ENCODE measurements at places on chromosomes 7 and 10. TPM values are rescaled to one million over a fixed set of nuclear protein-coding genes. Genes with fewer than 3 reads are reported as not detected.

GRCh38 chr10:22681783-22682183 lies 32.6 kb downstream of the PIP4K2A start:
- H3K27ac ChIP-seq: peak overlapping the region; percentile 6
- no peaks in the 10 kb centered on the region for H3K27me3 ChIP-seq
- H3K4me3 ChIP-seq: no peak overlapping the region
- no peaks in the 10 kb centered on the region for H3K36me3 ChIP-seq
- peaks cover 50% of the 10 kb centered on the region for H3K4me1 ChIP-seq

- no peaks in the 10 kb centered on the region for H3K36me3 ChIP-seq
- peak; percentile 14 for DNase-seq
- no peak overlapping the region for H3K4me3 ChIP-seq
- no peaks in the 10 kb centered on the region for H3K4me1 ChIP-seq
These were observed 175.5 kb upstream of the SHH start for GRCh38 chr7:155987681-155988235.

DNA sequence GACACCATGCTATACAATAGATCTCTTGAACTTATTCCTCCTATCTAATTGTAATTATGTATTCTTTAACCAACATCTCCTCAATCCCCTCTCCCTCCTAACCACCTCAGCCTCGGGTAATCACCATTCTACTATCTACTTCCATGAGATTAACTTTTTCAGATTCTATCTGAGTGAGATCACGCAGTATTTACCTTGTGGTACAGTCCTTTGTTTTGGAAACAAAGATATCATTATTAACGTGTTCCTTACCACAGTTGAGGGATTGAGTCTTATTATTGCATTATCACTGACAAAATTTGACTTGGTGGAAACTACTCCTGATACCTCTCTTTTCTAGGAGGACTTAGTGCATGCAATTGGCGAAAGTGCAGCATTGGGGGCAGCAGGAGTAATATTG lies 26.0 kb upstream of the HYAL4 start:
- no peaks in the 10 kb centered on the region for H3K36me3 ChIP-seq
- no peaks in the 10 kb centered on the region for H3K27me3 ChIP-seq
- H3K4me1 ChIP-seq: no peaks in the 10 kb centered on the region
- H3K4me3 ChIP-seq: no peak overlapping the region
- no peak overlapping the region for H3K27ac ChIP-seq
- DNase-seq: no peak

DNA sequence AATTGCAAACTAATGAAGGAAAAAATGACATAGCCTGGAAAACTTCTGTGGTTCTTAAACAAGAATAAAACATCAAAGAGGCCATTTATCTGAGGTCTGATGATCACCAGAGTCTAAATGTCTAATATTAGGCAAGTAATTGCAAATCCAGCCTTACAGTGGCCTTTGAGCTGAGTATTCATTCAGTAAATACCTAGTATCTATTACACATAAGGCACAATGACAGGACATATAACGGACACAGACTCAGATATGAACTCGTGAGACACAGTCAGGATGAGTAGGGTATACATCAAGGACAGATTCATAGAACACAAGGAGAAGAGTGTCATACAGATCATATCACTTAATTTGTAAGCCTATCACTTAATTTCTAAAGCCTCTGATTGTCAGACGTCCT lies 16.8 kb downstream of the GPAM start:
- H3K27me3 ChIP-seq: no peaks in the 10 kb centered on the region
- no peak for DNase-seq
- no peaks in the 10 kb centered on the region for H3K4me1 ChIP-seq
- H3K4me3 ChIP-seq: no peak overlapping the region
- no peak overlapping the region for H3K27ac ChIP-seq
- no peaks in the 10 kb centered on the region for H3K36me3 ChIP-seq

GRCh38 chr7:8060241-8060640 lies 91.6 kb downstream of the GLCCI1 start:
- H3K27ac ChIP-seq: no peak overlapping the region
- no peaks in the 10 kb centered on the region for H3K27me3 ChIP-seq
- peaks cover 8% of the 10 kb centered on the region for H3K4me1 ChIP-seq
- no peak for DNase-seq
- no peaks in the 10 kb centered on the region for H3K36me3 ChIP-seq
- H3K4me3 ChIP-seq: no peak overlapping the region

DNA sequence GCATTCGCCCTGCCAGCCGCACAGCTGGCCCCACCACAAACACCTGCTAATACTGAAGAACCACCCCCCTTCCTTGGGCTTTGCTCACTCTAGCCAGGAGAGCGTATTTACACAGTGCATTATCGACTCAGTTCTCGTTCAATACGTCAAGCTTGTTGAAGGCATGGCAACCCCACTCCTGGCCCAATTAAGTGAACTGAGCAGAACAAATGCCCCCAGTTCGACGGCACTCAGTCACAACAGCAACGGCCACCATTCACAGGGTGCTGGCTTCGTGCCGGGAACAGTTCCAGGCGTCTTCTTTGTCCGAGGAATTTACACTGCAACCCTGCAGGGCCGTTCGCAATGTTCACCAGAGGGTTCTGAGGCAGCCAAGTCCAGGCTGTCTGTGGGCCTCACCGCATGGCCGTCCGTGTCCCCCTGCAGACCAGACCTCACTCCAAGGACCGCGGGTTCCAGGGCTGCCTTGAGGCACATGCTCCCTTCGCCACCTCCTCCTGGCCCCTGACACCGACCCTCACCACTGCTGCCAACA lies 175.3 kb downstream of the DIP2C start:
- DNase-seq: no peak
- peaks cover 14% of the 10 kb centered on the region for H3K4me1 ChIP-seq
- H3K27ac ChIP-seq: no peak overlapping the region
- H3K4me3 ChIP-seq: no peak overlapping the region
- no peaks in the 10 kb centered on the region for H3K27me3 ChIP-seq

DNA sequence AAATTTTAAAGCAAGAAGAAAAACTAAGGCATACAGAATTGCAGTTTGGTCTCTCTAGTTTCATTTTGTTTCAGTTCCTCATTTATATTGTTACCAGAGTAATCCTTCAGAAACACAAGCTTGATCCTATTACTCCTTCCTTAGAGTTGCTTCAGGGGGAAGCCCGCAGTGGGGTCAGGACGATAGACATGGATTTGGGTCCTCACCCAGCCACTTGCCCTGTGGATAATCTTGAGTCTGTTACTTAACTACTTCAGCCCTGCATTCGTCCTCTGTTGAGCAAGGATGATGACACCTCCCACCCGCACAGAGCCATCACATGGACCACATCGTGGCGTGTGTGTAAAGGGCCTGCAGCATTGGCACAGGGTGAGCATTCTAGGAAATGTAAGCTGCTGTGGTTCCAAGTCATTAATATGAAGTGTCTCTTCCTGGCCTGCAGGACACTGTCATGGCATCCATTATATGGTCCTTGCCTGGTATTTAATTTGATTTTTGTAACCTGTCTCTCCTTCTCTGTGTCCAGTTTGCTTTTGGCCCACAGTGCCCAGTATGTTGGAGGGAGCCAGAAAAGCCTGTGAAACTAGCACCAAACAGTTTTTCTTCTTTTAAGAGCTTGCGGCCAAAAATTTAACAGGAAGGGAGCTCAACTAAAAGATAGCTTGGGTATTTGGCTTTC lies 111.2 kb downstream of the EEPD1 start:
- DNase-seq: no peak
- no peaks in the 10 kb centered on the region for H3K36me3 ChIP-seq
- H3K27me3 ChIP-seq: no peaks in the 10 kb centered on the region
- H3K4me1 ChIP-seq: peaks cover 27% of the 10 kb centered on the region
- no peak overlapping the region for H3K4me3 ChIP-seq

DNA sequence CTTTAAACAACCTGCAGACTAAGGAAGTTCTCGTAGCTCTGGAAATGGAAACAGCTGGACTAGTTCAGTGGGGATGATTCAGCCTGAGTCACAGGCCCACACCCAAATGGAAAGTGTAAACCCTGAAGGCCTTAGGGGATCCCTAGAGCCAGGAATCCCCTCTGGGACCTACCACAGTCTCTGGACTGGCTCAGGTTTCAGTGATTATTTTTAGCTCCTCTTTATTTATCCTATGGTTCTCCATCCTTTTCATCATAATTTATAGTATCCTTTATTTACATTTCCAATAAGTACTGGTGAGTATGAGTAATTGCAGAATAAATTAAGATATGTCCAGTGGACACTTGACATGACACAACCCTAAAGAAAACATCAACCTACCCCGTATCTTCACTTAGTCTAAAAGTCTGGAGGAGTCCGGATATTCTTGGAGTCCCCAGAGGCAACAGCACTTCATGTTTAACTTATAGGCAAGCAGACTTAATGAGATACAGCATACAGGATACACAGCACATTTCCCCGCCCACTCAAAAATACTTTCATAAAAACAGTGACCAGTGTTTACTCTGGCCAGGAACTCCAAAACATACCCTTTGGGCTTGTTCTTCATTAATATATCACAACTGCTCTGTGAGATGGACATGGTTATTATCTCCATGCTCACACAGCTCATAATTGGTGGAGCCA lies 28.4 kb upstream of the SEMA3E start:
- no peak overlapping the region for H3K4me3 ChIP-seq
- no peaks in the 10 kb centered on the region for H3K4me1 ChIP-seq
- H3K36me3 ChIP-seq: no peaks in the 10 kb centered on the region
- no peaks in the 10 kb centered on the region for H3K27me3 ChIP-seq

DNA sequence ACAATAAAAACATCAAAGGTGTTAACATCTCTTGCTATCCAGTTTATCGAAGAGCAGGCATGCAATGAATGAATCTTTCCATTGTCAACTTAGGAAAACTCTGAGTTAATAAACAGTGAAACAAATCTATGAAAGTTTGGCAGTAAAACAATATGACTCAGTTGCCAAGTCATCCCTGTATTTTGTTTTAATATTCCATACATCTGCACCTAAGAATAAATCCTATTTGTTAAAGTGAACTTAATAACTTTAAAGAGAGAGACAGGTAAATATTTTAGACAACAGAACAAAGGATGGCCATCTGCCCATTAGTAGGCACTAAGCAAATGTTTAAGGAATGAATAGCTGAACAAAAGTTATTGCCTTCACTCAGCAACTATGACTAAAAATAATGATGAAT lies 700.5 kb upstream of the CELF2 start:
- H3K36me3 ChIP-seq: no peaks in the 10 kb centered on the region
- no peak overlapping the region for H3K27ac ChIP-seq
- H3K4me1 ChIP-seq: no peaks in the 10 kb centered on the region
- DNase-seq: no peak

The KBTBD2 gene
- 17.9 TPM for total RNA-seq

The MOGAT3 gene
- not detected for total RNA-seq

The NFKB2 gene
- 31.8 TPM for total RNA-seq

The SPDYE11 gene
- total RNA-seq: not detected

The MCM10 gene
- total RNA-seq: 1.2 TPM

The FFAR4 gene
- 1.3 TPM for total RNA-seq

The BEND7 gene
- 15.1 TPM for total RNA-seq

The NUTM2D gene
- 3.9 TPM for total RNA-seq
